Left ventricle myocardium inferior (tissue), 1 donor: ENCODE measurements at places on chromosomes 4 and X.

- no peak for DNase-seq
Observed at GRCh38 chr4:4432341-4433125, 45.6 kb downstream of the NSG1 start.

DNA sequence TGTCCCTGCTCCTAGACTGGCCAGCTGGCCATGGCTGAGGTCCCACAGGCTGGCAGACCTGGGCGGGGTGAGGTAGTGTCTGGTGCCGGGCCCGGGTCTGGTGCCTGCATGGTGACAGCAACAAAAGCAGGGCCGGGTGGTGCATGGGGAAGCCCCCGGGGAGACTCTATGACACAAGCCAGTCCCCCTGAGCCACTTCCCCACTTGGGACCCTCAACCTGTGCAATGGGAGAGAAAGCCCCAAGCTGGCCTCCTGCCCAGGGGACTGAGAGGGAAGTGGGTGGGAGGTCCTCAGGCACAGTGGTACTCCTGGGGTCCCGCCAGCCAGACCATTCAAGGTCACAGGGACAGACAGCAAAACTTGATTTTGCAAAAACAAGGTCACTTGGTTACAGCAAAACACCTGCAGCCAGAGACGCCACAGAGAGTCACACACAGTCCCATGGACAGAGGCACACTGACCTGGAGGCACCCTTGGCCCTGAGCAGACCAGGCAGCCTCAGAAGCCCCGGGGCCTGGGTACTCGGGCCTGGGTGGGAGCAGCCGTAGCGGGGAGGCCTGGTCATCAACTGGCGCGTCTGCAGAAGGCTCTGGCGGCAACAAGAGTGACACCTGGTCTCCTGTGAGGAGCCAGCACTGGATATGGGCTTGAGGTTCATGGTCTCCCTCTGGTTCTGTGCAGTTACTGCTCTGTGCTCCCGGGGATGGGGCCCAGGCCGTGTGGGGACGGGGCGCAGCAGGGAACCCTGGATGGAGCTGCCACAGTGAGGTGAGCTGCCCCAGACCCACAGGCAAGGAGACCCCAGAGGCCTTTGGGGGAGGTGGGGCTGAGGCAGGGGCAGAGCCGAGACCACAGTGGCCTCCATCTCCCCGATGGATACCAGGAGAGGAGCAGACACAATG lies 60.6 kb downstream of the HTRA3 start:
- DNase-seq, result peak; percentile 19

- no peak for DNase-seq
Observed at GRCh38 chr4:23384741-23385140, 505.1 kb downstream of the PPARGC1A start.

GRCh38 chrX:37786624-37787422 lies 7.0 kb downstream of the CYBB start:
- no peak for DNase-seq

- no peak for DNase-seq
Observed at GRCh38 chrX:106415276-106415895, 196.4 kb upstream of the RADX start.

- DNase-seq, result no peak
Observed at GRCh38 chrX:66130469-66130868, 33.6 kb upstream of the HEPH start.

GRCh38 chrX:17527135-17527701 lies 152.2 kb downstream of the NHS start:
- peak; percentile 54 for DNase-seq
